Activated CD4-positive, alpha-beta T cell treated with anti-CD3 and anti-CD28 coated beads, Interleukin-2, amount 50 U/mL, for 1 hour (primary cell): ENCODE measurements at places on chromosomes 3 and 15.

DNA sequence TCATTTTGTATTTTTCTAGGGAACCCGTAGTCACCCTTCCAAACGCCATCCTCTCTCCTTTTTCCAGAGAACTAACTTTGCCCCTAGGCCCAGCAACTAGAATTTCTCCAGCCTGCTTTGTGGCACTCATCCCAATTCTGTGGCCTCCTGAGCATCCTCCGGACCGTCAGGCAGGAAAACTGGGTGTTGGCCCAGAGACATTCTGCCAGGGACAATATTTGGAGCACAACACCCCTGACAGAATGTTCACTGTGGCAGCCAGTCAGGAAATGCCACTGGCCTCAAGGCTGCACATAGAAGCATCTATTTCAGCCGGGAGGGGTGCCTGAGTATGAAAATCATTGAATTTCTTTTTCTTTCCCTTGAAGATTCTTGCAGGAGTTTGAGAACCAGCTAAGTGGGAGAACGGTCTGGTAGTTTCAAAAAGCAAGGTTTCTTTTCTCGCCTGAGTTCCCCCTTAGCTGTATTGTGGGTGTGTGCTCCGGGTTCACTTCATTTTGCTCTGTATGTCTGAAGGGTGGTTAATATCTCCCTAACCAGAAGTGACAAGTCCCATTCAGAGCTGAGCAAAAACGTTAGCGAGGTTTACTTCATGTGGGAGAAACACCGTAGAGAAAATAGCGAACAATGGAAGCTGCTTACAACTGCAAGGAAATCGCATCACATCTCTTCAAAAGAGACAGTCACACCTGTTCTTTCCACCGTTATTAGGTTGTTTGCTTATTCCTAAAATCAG, 108.1 kb upstream of the TPM1 start:
- no peak for DNase-seq

DNA sequence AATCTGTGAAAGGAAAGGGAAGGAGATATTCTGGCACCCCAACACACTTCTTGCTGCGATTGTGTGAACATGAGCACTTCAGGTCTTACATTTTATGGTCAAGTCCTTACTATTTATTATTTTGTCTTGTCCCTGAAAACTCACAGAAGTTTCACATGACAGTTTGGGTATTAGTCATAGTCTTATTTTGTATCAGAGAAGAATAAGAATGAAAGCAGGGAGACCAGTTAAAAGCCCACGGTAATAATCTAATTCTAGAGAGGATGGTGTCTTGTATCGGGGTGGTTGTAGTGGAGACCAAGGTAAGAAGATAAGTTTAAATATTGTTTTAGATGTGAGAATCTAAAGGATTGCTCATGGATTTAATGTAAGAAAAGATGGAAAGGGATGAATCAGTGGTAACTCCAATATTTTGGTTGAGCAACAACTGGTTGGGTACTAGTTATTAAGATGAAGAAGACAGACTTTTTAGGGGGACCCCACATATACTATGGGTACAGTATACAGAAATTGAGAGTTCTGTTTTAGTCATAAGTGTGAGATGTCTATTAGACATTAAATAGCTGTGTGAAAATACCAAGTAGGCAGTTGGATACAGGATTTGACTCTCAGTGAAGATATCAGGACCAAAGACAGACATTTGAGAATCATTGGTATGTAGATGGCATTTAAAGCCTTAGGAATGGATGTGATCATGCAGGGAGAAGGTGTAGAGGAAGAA, 227.6 kb downstream of the MFSD1 start:
- no peak for DNase-seq

GRCh38 chr3:124926426-124927101, 8.0 kb downstream of the MUC13 start:
- DNase-seq = no peak

DNA sequence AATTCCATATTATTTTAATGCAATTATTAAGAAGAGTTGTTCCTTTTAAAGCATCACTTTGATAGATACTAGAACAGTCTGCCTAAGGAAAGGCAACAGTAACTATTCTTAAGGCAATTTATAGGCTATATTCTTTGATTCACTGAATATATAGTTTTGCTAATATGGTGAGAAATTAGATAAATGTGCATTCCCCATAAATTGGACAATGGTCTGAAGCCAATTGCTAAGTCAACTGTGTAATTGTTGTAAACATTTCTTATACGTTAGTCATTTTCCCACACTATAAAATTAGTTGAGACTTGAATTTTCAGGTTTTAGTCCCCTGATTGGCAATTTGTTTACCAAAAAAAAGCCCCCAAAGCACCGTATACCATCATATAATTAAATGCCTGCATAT, 263.0 kb upstream of the NECTIN3 start:
- no peak for DNase-seq

- no peak for DNase-seq
Measured at GRCh38 chr3:190577225-190577624, 63.3 kb downstream of the IL1RAP start.

DNA sequence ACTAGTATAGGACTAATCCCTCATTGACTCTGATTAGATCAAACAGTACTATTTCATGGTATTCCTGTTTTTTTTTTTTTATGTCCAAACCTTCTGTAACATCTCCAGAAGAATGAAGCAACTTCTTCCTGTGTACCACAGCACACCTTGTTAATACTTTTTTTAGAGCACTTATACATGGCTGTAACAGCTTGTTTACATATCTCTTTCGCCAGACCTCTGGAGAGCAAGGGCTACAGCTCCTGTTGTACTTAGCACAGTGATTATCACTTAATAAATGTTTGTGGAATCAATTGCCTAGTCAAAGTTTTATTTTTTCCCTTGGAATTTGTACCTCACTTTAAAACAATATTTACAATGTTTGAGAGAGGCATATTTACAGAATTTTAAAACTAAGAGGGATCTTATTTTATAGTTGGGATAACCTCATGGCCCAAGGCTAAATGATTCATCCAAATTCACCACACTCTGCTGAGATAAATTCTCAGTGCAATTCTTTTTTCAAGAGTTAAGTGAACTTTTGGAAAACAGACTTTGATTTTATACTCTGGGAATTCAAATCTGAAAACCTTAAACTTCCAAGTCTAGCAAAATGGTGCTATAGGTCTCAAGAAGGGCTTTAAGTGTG, 9.2 kb upstream of the GATM start:
- DNase-seq = no peak

GRCh38 chr15:99453637-99454030, 112.2 kb upstream of the MEF2A start:
- DNase-seq = no peak

GRCh38 chr3:10423171-10423882, 82.1 kb downstream of the ATP2B2 start:
- no peak for DNase-seq

DNA sequence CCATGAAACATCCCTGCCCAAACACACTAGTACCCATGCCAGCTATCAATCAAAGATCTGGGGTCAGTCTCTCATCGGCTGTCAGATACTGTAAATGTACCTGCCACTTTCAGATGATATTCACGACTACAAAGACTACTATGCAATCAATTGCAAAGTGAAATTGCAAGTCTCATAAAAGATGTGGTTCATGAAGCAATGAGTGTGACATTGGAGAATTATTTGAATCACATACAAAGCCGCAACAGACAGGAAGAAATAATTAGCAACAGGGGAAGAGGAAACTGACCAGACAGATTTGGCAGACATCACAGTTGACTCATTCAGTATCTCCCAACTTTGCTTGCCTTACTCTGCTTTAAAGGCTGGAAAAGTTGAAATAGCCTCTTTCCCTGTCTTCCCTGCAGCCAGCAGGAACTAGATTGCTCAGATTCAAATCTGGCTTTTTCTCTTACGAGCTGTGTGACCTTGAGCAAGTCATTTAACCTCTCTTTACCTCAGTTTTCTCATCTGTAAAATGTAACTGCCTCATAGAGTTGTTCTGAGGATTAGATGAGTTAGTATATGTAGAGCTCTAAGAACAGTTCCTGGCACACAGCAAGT, 95.7 kb upstream of the C3orf80 start:
- DNase-seq = no peak

- no peak for DNase-seq
Measured at GRCh38 chr3:47813551-47814177, 10.7 kb downstream of the DHX30 start.

GRCh38 chr15:75989045-75989444, 23.2 kb downstream of the NRG4 start:
- no peak for DNase-seq

DNA sequence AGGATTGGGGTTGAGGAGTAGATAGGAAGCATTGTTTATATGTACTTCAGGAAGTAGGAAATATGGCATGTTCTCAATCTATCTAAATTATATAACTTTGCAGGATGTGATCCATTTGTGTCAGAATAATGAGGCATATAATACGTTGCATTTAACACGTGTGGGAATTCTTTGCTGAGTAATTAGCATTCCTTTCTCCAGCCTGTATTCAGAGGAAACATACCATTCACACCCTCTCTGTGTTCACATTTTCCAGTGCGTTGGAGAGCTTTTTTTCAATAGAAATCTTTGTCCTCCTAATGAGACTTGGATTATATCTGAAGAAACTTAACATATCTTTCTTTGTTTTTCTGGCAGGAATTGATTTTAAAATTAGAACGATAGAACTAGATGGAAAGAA, 33.0 kb upstream of the APH1B start:
- no peak for DNase-seq

DNA sequence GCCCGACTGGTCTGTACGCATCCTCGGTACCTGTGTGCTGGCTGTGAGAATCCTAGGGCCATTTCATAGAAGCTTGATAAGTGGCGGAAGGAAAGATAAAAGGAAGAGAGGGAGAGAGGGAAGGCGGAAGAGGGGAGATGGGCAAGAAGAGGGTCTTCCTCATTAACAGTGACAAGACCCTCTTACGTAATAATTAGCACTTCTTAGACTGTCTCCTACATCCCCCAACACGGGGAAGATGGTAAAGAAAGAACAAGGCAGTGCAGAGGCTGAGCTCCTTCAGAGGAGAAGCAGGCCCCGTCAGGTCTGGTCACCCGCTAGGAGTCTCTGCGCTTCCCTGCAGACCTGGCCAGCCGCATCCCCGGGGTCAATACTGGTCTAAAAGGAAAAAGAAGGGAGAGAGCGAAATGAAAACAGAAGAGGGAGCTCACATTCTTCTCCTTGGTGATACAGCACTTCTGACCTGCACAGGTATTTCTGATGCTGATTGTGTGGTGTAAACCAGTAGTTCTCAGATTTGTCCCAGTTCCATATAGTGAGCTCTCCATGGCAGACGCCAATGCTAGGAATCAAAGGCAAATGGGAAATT, 19.0 kb upstream of the FAM240A start:
- DNase-seq = no peak
